AG09319 (cell line): ENCODE measurements at places on chromosomes 5 and 9.

DNA sequence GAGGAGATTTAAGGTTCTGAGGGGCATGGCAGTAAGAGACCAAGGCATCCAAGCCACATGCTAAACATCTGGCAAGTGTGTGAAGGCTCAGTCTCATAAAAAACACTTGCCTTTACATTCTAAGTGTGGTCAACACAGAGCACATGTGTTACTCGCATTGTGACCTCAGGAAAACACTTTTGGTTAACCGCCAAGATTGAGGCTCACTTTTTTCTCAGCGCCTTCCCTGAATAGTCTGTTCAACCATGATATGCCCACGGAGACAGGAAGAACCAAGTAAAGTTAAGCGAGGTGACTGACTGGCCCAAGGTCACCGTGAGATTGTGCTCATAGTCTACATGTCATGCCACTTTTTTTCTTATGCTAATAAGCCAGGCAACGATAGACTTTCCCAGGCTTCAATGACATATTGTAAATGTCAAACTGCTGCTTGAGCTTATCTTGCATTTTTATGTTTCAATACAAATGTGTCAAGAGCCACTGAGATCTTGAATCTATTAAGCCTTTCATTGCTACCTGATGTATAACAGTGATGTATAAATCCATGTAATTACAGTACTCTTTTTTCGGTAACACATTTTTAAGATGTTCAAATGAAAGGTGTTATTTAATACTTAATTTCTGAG lies 21.1 kb upstream of the IL9 start:
- no peak for DNase-seq

- DNase-seq, result no peak
Measured at GRCh38 chr9:70413464-70413798, 1.0 kb downstream of the KLF9 start.

DNA sequence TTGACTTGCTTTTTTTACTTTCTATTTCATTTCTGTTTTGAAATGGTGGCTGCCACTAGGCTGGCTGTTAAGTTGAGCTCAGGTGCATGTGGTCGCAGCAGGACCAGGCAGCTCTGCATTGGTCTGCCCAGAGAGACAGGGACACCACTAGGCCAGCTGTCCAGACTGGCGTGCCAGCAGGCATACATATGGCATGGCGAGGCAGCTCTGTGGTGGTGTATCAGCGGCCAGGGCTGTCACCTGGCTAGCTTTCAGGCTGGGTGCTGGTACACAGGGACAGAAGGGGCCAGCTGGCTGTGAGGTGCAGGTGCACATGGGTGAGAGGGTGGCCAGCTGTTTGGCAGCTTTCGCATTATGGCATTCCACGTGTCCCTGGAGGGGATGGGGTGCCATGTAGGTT lies 654.0 kb upstream of the ACO1 start:
- DNase-seq, result no peak

GRCh38 chr9:126375386-126375785 lies 48.8 kb downstream of the MVB12B start:
- no peak for DNase-seq

DNA sequence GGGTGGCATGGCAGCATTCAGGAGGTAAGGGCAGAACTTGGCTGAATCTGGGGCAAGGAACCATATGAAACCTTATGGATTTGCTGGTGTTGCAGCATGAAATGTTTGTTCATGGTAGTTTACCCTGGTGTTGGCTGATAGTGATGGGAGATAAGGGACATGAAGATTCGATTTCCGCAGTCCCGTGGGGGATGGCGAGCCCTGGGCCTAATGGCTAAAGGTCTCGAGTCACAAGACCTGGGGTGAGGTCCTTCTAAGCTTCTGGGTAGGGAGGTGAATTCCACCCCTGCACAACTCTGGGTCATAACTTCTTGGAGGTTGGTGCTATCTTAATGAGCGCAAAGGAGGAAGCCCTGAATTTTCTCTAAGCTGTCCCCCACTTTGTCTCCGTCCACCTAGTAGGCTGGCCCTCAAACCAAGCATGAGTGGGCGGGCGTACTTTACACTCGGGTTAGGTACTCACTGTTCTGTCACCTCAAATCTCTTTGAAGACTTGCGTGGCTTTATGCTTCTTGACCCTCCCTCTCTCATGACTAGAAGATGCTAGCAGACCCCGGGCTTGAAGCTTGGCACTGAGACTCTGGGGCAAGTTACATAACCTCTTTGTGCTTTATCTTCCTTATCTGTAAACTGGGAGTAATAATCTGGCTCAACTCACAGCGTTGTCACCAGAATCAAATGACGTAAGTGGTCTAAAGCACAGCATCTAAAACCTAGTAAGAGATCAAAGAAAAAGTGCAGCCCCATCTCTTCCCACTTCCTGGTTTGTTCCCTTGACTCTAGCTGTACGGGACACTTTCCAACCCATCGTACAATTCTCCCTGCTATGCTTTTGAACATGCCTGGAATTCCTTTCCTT lies 72.5 kb downstream of the BASP1 start:
- DNase-seq, result no peak

DNA sequence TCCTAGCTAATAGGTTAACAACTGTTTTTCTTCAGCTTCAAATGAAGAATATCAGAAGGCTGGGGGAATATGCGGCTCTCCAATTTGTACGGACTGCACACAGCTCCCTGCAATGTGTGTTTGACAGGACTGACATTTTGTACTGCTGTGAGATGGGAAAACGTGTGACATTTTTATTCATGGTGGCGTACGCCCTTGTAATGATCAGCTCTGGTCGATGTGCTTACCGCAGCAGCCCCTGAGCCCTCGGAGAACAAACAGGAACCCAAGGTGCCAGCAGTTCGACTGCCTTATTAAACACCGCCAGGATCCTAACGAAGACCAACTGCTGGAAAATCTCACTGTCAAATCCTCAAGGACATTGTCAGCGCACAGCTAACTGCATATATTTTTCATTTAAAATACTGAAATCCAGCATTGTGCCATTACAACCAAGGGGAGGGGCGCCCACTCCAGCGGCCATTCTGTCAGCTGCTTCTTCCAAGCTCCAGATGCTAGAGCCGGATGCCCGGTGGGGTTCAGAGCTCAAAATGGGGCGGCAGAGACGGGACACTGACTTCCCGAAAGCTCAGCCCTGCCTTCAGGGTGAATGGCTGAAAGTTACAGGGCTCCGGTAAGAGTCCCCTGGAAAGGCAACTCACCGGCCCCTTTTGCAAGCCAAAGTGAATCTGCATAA lies 66.8 kb downstream of the CRB2 start:
- DNase-seq, result no peak

DNA sequence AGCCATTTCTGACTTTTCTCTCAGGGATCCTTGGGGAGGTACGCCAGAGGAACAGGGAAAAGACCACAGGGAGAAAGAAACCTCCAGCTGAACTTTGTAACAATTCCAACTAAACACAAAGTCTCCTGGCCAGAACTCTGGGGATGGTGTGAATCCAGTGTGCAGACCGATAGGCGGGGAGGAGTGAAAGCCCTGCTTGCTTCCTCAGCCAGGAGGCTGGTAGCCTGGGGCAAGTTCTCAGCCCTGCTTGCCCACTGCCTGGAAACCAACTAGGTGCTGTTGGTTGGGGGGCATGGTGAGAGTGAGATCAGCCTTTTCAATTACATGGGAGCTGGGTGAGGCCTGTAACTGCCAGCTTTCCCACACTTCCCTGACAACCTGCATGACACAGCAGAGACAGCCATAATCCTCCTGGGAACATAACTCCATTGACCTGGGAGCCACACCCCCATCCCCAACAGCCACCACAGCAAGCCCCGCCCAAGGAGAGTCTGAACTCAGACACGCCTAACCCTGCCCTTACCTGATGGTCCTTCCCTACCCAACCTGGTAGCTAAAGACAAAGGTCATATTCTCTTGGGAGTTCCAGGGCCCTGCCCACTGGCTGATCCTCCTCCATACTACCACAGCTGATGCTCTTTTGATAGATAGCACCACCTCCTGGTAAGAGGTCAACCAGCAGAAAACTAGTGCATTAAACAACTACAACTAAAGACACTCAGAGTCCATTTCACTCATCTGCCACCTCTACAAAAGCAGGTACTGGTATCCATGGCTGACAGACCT lies 100.1 kb upstream of the TNFAIP8 start:
- no peak for DNase-seq
